Activated CD4-positive, alpha-beta T cell treated with anti-CD3 and anti-CD28 coated beads, Interleukin-2, amount 50 U/mL, for 24 hours (primary cell): ENCODE measurements at places on chromosomes 7 and 10.

GRCh38 chr10:80708808-80709207, 171.1 kb downstream of the SH2D4B start:
- no peak for DNase-seq

DNA sequence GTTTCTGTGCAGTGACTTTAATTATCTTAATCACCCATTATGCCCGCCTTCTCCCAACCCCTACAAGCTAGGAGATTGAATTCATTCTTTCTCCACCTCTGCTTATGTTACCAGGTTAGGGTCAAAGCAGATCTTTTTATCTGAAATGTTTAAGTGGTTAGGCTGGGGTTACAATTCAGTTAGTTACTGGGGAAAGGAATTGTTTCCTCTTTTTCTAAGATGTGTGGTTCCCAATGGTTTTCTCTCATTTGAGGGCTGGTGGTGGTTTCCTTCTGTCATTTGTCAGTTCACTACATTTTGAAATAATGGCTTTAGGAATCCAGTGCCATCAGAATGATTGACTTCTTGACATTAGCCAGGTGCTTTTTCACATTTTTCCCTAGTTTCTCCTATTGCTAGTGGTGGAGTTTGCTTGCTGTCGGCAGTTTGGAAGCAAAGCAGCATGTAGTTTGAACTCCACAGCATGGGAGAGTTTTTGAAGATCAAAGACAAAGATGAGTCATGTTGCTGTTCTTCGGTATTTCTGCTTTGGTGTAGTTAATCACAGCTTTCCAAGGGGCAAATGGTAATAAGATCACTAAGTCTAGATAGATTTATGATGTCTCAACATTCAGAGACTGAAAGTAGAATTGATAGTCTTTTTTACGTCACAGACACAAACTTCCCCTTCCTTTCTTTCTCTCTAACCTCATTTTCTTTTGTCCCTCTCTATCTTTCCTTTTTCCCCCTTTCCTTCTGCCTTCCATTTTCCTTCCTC, 168.2 kb downstream of the SND1 start:
- DNase-seq = no peak

GRCh38 chr7:18408461-18408860, 87.1 kb upstream of the HDAC9 start:
- no peak for DNase-seq

- DNase-seq = no peak
These were observed 195.6 kb upstream of the FRMD4A start for GRCh38 chr10:14526326-14526725.

DNA sequence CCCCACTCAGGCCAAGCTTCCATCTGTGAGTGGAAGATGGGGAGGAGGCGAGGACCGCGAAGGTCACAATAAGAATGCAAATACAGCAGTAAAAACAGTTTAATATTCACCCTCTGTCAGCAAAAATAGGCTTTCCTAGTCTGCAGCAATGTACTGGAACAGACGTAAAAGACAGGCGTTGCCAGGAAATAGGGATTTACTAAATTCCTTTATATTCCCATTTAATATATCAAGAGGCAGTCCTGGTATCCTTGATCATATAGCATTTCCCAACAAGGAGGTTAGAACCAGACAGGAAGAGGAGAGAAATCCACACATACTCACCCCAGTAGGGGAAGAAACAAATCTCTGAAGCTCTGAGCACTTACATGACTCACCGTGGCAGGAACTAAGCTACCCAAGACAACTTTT, 1054.9 kb upstream of the C7orf33 start:
- no peak for DNase-seq

GRCh38 chr10:58017719-58018367, 249.9 kb downstream of the IPMK start:
- no peak for DNase-seq

GRCh38 chr10:62861507-62861906, 45.3 kb upstream of the EGR2 start:
- DNase-seq = no peak

DNA sequence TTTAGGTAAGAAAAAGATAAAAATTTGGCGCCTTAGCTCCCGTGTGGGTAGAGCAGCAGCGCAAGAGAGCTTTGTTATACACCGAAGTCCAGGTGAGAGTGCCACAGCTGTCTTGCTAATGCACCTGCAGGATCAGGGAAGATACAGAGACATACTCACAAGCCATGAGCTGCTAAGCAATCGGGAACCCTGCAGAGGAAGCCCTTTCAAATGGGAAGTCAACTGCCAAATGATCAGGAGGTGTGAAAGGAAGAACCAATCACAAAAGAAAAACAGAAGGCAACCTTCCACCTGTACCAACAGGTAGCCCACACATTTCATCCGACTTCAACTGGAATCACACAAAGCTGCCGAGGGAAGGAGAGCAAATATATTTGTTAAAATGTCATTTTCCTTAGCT, 610.5 kb upstream of the PFKP start:
- no peak for DNase-seq

- no peak for DNase-seq
These were observed 133.5 kb downstream of the VIPR2 start for GRCh38 chr7:159010937-159011721.

DNA sequence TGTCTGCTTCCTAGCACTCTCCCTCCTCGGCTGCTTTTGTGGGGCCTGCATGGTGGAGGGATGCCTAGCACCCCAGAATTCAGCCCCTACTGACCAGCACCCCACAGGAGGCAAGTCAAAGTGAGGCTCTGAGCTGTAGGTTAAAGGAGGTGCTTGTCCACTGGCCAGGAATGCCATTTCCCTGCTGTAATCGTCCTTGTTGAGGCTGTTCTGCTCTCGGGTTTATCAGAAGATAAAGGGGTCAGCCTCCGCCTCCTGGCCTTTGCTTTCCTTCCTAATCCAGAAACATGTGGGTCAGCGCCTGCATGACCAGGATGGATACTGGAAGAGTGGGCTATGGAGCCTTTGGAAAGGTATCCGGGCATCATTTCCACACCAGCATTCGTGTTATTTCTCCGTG, 98.9 kb downstream of the MKI67 start:
- no peak for DNase-seq

- no peak for DNase-seq
These were observed 121.4 kb upstream of the SEC61G start for GRCh38 chr7:54880326-54880989.

DNA sequence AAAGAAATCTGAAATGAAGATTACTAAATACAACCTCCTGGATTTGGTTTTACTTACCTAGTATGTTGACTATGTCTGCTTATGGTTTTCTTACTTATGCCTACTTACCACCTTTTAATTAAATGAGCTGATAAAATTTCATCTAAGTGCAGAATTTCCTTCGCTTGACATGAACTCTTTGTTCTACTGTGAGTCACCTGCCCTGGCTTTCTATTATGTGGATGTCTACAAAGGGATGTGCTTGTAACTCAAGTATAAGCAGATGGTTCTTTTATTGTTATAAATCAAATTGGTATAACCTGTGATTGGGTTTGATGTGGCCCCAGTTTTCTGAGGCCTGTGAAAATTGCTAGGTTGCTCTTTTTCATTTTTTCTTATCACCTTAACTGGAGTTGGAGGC, 389.1 kb upstream of the ANKRD30A start:
- no peak for DNase-seq

- DNase-seq = no peak
These were observed 6.2 kb downstream of the PYROXD2 start for GRCh38 chr10:98408799-98409198.

DNA sequence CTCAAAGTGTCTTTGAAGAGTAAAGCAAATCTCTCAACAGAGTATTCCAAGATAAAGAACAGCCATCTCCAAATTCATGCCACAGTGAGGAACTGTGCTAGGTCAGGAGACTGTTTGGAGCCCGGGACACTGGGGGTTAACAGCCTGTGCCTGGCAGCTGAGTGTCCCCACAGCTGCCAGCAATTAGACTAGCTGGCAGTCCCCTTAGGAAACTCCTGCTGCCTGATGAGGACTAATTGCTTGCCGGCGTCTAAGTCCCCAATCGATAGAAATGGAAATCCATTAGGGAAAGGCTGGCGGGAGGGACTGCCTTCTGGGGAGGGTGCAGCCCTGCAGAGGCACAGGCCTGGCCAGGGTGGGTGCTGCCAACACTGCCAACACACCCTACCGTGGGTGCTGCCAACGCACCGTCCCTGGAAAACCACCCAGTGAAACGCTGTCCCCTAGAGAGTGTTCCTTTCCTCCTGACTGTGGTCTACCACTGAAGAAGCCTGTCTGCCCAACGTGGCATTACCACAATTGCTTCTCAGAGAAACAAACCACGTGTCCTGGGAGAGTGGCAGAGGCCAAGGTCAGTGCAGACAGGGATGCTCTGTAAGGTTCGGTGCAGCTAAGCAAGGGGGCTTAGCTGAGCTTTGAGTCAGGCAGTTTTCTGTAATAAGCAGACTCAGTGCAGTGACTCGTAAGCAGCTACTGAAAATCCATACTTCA, 60.8 kb downstream of the XRCC2 start:
- DNase-seq = no peak

- DNase-seq = no peak
These were observed 266.0 kb downstream of the BBS9 start for GRCh38 chr7:33395340-33395739.

- no peak for DNase-seq
These were observed 39.4 kb downstream of the FAM241B start for GRCh38 chr10:69669409-69669808.

DNA sequence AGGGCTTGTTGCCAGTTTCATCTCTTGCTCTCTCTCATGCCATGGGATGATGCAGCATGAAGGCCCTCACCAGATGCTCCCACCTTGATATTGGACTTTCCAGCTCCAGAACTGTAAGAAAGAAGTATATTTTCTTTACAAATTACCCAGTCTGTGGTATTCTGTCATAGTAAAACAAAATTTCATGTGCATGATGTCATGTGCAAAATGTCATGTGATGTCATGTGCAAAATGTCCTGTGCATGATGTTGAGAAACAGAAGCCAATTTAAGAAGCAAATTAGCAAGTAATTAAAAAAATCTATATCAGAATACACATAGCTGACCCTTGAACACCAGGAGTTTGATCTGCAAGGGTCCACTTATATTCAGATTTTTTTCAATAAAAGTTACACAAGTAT, 56.6 kb downstream of the DNAJC1 start:
- DNase-seq = no peak

- no peak for DNase-seq
These were observed 202.6 kb downstream of the PPP1R3A start for GRCh38 chr7:113715981-113716856.

- no peak for DNase-seq
These were observed 64.3 kb upstream of the RET start for GRCh38 chr10:43012578-43012977.

- DNase-seq = no peak
These were observed 251.7 kb upstream of the CSTF2T start for GRCh38 chr10:51950996-51951555.

- DNase-seq = no peak
These were observed 4.1 kb upstream of the PRSS1 start for GRCh38 chr7:142745091-142745635.

GRCh38 chr10:97195706-97196222, 10.0 kb upstream of the SLIT1 start:
- no peak for DNase-seq

- no peak for DNase-seq
These were observed 186.0 kb upstream of the SHH start for GRCh38 chr7:155998328-155998691.

DNA sequence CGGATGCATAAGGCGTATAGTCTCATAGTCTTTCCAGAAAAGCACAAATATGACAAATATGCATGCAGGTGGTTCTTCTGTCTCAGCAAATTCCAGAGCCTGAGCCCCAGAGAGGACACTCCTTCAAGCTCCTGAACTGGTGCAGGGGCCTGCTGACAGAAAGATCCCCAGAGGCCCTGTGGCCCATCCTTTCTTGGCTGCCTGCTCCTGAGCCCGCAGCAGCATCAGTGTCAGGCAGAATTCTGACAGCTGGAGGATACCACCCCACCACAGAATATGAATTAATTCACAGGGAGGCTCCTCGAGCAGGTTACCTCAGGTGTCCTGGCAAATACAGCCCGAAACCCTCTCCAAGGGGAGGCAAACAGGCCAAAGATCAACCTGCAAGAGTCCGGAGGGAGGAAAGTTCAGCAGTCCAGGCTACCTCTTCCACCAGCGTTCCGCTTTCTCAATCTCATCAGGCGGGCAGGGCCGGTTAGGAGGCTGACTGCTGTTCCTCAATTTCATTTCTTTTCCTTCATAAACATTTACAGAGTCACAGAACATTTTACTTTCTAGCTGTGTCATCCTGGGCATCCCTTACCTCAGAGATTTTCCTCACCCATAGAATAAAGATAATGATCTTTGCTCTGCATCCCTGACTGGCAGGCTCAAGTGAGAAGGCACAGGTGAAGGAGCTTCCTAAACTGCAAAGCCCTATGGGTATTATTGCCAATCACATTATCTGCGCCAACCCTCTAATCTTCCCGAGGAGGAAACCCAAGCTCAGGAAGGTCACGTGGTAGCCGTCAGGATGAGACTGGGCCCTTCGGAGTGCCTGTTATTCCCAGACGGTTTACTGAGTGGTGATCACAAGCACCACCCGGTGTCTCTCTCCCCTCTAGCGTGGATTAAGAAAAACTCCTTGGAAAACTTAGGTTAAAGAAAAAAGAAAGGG, 1.4 kb downstream of the DNAJB12 start:
- DNase-seq = no peak

DNA sequence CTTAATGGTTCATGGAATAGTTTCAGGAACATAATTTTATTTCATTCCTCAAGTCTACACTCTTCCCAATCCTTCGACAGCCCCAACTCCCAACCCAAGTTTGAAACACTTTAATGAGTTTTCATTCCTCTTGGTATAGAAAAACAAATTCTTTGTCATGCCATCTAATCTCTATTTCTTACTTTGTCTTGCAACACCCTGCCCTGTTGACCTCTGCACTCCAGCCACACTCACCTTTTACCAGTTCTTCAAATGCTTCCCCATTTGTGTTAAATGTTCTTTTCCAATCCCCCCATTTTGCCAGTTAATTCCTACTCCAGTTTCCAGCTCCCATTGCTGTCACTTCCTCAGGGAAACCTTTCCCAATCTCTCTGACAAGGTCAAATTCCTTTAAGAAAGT, 21.9 kb downstream of the ASAH2 start:
- DNase-seq = no peak

DNA sequence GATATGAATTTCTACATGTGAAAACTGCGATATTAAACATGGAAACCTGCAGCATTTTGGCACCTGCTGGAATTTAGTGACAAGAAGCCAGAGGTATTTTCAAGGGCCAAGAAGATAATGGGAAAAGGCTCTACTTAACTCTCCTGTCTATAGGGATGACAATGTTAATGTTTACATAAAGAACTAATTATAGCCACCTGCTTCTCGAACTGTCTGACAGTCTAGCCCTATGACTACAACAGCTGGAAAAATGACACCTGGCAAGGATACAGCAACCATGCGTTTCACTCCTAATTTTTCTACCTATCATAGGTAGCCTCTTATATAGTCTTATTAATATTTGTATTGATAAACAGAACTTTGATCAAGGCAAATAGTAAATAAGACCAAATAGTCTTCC, 49.6 kb downstream of the MAGI2 start:
- DNase-seq = no peak

DNA sequence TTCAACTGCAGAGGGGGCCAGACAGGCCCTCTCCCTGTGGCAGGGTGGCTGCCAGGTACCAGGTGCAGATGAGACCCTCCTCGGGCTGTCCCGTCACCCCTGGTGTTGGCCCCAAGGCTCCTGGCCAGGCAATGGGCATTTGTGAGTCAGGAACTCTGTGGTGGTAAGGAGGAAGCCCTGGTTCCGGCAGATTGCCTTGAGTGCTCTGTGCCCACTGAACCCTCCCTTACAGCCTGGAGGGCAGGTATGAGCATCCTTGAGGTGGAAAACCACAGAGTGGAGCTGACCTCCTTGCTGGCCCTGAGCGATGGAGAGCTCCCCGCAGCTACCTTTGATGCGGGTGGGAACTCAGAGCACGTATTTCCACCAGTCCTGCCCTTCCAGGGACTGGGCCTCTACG, 2.0 kb downstream of the PAOX start:
- DNase-seq = no peak

- DNase-seq = no peak
These were observed 100.2 kb downstream of the COL13A1 start for GRCh38 chr10:69901628-69902505.
